LHCN-M2 (cell line): ENCODE measurements at places on chromosomes 1 and 21. TPM values are rescaled to one million over a fixed set of nuclear protein-coding genes. Genes with fewer than 3 reads are reported as not detected.

ATF3 gene
- total RNA-seq, result 0.58 and 1.1 TPM in 2 replicates

CLCA4 gene
- total RNA-seq, result not detected in 2 replicates

NUP210L gene
- total RNA-seq, result not detected in 2 replicates

WDR64 gene
- total RNA-seq, result not detected in 2 replicates

SLC45A1 gene
- 4.0 and 4.2 TPM in 2 replicates for total RNA-seq

RNF186 gene
- not detected in 2 replicates for total RNA-seq

SPRR4 gene
- not detected in 2 replicates for total RNA-seq

TRIM67 gene
- total RNA-seq, result not detected in 2 replicates

TFF2 gene
- total RNA-seq, result not detected in 2 replicates

TTC34 gene
- total RNA-seq, result 0.06 and 0.11 TPM in 2 replicates

ATF6 gene
- 19.0 and 23.5 TPM in 2 replicates for total RNA-seq

PLA2G4A gene
- not detected in 2 replicates for total RNA-seq

OVAAL gene
- 0.11 TPM in 1 of 2 replicates, not detected in the other for total RNA-seq

SLC44A5 gene
- total RNA-seq, result 0.11 TPM in 1 of 2 replicates, not detected in the other

COX20 gene
- 54.7 and 56.8 TPM in 2 replicates for total RNA-seq

AADACL4 gene
- total RNA-seq, result not detected in 2 replicates

FMOD gene
- 3.0 and 3.1 TPM in 2 replicates for total RNA-seq

FCAMR gene
- total RNA-seq, result not detected in 2 replicates

TMEM52 gene
- 0.52 and 0.64 TPM in 2 replicates for total RNA-seq

VWA5B1 gene
- not detected in 2 replicates for total RNA-seq

CCDC30 gene
- total RNA-seq, result 0.17 and 0.38 TPM in 2 replicates

AMY1A gene
- not detected in 2 replicates for total RNA-seq

CFHR3 gene
- total RNA-seq, result 0.75 TPM in 1 of 2 replicates, not detected in the other

LCE1D gene
- total RNA-seq, result not detected in 2 replicates

DISP1 gene
- 2.9 and 4.0 TPM in 2 replicates for total RNA-seq
